Fibroblast of gingiva (primary cell): ENCODE measurements at places on chromosomes 12 and 14.

- peak; percentile 42 for DNase-seq
These were observed 7.8 kb downstream of the PRPF39 start for GRCh38 chr14:45091710-45092109.

GRCh38 chr14:28565345-28565744 lies 201.2 kb upstream of the FOXG1 start:
- no peak for DNase-seq

- DNase-seq, result no peak
These were observed 79.6 kb downstream of the ITPK1 start for GRCh38 chr14:93035917-93036651.

DNA sequence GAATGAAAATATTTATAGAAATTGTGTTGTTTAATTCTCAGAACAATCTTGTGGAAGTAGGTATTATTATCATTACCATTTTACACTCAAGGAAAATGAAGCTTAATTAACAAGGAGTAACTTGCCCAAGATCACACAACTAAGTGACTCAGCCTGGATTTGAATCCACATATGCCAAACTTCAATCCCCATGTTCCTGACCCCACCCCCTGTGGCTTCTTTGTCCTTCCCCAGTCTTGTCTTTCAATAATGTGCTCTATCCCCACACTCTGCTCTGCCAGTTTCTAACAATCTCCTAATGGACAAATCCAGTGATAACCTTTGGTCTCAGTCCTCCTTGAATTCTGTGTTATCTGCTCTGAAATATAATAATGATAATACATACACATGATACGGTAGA lies 355.2 kb downstream of the BMP4 start:
- DNase-seq, result no peak

DNA sequence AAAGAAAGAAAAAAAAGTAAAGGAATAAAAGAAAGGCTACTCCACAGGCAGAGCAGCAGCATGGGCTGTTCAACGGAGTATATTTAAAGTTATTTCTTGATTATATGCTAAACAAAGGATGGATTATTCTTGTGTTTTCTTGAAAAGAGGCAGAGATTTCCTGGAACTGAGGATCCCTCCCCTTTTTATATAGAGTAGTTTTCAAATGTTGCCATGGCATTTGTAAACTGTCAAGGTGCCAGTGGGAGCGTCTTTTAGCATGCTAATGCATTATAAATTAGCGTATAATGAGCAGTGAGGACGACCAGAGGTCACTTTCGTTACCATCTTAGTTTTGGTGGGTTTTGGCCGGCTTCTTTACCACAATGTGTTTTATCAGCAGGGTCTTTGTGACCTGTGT lies 383.0 kb downstream of the PCNX1 start:
- no peak for DNase-seq

GRCh38 chr12:58588770-58589169 lies 331.5 kb downstream of the LRIG3 start:
- DNase-seq, result peak; percentile 45
